ENCODE measurements at places on chromosomes 11 and 22.

- DNase-seq: no peak
These were observed 22.8 kb upstream of the BAIAP2L2 start for GRCh38 chr22:38133331-38133730.

DNA sequence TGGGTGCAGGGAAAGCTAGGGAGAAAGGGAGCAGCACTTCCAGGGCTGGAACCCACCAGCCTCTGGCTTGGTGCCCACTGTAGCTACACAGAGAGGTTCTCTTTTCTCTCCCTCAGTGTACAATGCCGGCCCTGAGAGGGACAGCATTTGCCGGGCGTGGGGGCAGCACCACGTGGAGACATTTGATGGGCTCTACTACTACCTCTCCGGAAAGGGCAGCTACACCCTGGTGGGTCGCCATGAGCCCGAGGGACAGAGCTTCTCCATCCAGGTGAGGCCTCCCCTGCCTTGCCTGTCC is 6.1 kb downstream of the OTOG start:
- DNase-seq: peak; percentile 47

- DNase-seq: peak; percentile 75
These were observed 1.1 kb downstream of the CFL1 start for GRCh38 chr11:65856689-65857499.

- no peak for DNase-seq
These were observed 20.9 kb upstream of the NNMT start for GRCh38 chr11:114275280-114275679.

DNA sequence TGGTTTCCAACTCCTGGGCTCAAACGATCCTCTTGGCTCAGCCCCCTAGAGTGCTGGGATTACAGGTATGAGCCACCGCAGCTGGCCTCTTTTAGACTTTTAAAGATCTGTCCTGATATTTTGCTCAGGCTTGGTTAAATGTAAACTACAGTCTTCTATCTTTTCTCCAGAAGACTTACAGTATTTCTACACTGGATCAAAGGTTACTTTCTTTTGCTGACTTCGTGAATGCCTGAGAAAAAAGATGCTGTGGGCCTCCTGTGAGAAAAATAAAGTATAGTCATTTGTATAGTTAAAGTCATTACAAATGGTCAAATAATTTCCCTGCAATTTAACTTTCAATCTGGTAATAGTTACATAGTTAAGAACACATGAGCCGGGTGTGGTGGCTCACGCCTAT is 19.6 kb downstream of the DEPDC5 start:
- no peak for DNase-seq

DNA sequence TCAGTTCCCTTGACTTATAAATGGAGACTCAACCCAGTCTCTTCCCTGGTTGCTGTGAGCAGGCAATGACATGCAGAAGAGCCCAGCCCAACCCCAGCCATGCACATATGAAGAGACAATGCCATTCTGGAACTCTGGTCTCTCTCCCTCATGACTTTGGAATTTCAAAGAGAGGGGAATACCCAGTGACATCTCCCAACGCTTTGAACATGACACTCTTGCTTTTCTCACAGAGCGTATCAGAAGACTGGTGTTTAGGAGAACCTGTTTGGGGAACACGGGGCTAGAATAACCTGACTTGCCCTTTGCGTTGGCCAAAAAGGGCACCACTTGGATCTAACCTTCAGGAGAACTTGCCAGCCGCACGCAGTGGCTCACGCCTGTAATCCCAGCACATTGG is 12.9 kb downstream of the RANGAP1 start:
- DNase-seq: no peak

- DNase-seq: no peak
These were observed 3.6 kb downstream of the SOX6 start for GRCh38 chr11:16352707-16353106.

- DNase-seq: no peak
These were observed 465.1 kb downstream of the MN1 start for GRCh38 chr22:27336151-27337090.

GRCh38 chr11:12799334-12799835 is 125.2 kb downstream of the TEAD1 start:
- no peak for DNase-seq

GRCh38 chr11:35276396-35277145 is 137.6 kb downstream of the CD44 start:
- DNase-seq: peak; percentile 81

DNA sequence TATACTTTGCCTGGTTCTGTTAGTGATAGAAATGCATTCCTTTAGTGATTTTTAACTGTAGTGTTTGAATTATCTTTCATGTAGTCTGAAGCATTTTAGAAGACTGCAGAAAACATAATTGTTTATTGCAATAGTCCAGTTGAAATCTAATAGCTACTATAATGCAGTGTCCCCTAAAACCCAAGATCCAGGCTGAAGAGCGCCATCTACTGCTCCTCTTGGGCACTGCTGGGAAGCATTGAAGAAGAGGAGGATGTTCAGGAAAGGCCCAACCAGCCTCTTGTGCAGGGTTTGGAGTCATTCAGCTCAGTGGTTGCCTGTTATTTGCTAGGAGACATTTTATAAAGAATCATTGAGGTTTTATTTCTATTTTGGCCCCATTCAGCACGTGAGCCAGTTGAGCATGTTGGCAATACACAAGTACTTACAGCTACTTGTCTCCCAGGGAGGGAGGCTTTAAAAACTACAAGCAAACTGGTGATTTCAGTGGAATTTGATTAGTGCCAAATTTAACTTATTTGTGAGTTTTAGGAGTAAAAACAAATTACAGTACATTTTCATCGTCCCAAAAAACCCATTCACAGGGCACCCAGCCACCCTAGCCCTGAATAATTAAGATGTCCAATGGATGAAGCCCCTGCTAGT is 74.9 kb upstream of the HORMAD2 start:
- DNase-seq: no peak

GRCh38 chr22:49600891-49601431 is 226.7 kb downstream of the BRD1 start:
- DNase-seq: no peak

GRCh38 chr22:44387486-44387885 is 74.7 kb upstream of the SHISAL1 start:
- DNase-seq: peak; percentile 14

GRCh38 chr11:113378692-113379091 is 8.9 kb upstream of the ANKK1 start:
- DNase-seq: no peak

GRCh38 chr11:33325451-33325850 is 68.3 kb downstream of the HIPK3 start:
- no peak for DNase-seq

- DNase-seq: no peak
These were observed 1247.1 kb downstream of the BRD1 start for GRCh38 chr22:48580481-48580970.

GRCh38 chr11:32478277-32478731 is 43.0 kb upstream of the WT1 start:
- DNase-seq: no peak

GRCh38 chr22:48182846-48183805 is 1420.7 kb downstream of the TBC1D22A start:
- DNase-seq: no peak

DNA sequence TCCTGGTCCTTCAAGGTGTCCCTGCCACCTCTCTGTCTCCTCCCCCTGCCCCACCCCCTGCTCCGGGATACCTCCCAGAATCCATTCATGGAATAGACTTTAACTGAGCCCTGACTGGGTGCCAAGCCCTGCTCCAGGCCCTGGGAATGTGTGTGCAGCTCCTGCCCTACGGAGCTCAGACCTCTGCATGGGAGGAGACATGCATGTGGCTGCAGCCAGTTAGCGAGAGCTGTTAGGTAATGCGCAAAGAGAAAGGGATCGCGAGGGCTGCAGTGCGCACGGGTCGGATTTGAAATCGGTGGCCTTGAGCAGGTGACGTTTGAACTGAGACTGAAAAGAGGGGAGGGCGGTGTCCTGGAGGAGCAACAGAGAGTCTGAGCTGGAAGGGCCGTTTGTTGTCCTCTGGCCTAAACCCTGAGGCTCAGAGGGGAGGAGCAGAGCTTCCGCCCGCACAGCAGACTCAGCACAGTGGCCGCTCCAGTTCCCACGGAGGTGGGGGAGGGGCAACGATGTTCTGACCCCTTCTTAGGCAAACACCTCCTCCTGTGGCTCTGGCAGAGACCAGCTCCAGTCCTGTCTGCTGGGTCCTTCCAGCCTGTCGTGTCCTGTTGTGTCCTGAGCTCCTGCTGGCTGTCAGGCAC is 19.8 kb upstream of the LRRC10B start:
- DNase-seq: peak; percentile 39

GRCh38 chr11:36452236-36452940 is 57.7 kb downstream of the TRAF6 start:
- no peak for DNase-seq

GRCh38 chr11:37264060-37264459 is 666.0 kb upstream of the RAG2 start:
- DNase-seq: no peak

DNA sequence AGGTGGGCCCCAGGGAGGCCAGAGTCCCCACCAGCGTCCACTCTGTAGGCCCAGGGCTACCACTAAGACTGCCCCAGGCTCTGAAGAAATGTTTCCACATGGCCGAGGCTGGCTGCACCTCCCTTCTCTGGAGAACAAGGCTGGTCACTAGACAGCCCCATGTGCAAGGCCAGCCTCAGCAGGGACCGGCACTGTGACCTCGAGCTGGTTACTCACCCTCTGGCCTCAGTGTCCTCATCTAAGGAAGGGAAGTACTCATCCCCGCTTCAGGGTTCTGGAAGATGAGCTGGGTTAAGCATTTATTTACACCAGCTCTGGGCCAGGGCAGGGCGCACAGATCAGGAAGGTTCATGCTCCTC is 9.7 kb downstream of the PMM1 start:
- DNase-seq: no peak

DNA sequence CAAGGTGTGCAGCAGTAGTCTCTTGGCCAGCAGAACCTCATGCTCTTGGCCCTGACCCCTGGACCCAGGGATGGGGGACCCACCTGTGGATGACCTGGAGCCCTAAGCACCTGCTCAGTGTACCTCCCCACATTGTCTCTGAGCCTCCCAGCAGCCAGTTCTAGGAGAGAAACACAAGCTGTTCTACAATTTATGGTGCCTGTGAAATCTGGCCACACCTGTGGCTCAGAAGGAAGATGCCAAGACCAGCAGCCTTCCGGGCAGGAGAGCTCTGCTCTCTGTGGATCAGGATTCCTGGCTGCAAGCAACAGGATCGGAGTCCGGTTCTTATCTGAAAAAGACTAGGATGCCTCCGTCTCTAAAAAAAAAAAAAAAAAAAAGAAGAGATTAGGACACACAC is 103.6 kb upstream of the ANO1 start:
- no peak for DNase-seq

DNA sequence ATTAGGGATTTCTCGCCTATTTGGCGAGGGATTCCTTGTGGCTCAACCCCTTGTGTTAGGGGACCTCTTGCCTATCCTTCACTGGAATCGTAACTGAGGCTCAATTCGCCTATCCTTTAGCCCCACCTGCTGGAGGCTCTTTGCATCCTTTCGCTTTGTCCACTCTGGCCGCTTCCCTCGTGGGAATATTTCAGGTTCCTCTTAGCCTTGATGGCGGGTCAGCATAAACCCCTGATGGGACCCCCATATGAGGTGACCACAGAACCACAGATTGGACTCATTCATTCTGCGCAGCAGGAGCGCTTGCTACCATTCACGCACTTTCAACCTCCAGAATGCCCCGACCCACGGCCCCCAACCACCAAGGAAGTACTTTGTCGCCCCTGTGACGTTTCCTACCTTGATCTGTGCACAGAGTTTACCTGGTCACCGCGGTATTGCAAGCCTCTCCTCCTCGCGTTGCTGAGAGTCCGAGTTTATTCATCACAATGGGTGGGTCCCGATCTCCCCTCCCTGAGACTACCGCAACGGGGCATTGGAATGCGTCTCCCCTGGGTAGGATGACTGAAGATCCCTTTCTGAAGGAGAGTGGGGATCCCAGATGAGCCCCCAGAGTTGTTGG is at the start of gene OR52N2:
Gene OR52N2 (plus strand): TSS at position 425 of the 622 bp plus-strand sequence. CDS start 11,412 bp downstream, outside the sequence.
- no peak for DNase-seq

GRCh38 chr11:109940816-109941215 is 152.4 kb upstream of the ZC3H12C start:
- no peak for DNase-seq

DNA sequence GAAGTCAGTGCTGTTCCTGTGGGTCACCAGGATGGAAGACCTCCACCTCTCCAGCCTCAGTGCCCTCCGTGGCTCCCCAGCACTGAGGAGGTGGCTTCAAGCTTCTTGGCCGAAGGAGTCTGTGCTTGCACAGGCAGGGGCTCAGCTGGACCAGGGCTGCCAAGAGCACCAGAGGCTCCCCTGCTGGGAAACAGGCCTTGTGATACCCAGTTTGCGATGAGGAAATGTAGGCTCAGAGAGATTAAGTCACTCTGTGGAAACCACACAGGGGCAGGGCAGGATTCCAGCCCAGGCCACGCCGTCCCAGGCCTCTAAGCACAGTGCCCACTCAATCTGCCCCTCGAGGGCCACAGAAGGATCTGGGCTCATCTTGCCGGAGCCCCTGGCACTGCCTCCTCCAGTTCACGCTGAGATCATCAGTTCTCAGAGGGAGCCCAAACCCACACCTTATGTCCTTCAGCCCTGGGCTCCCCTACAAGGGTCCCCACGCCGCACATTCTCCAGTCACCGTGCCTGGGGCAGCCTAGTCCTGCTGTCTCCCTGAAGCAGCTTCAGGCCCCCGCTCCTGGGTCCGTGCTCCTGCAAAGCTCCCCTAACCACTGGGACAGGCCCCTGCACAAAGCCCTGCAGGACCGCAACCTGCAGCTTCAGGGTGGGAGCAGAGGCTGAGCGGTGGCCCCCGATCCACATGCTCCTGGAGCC is 21.6 kb downstream of the ANO1 start:
- DNase-seq: peak; percentile 45

- DNase-seq: no peak
These were observed 33.8 kb upstream of the SLC35C1 start for GRCh38 chr11:45771193-45771565.

DNA sequence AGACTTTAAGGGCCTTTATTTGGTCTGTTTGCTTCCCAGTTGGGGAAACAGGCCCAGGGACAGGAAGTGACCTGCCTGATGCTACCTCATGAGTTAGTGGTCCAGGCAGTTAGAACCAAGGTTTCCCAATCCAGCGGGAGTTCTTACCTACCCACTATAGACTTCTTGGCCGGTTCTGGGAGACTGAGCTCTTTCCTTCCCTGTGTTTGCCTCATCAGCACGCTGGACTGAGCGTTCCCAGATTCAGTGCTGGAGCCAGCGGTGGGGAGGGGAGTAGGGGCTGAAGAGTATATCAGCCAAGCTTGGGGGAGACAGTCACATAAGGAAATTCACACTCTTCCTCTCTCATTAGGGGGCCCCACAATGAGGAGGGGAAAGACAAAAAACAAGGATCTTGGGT is 27.1 kb downstream of the TIMP3 start:
- no peak for DNase-seq

GRCh38 chr11:131481303-131481702 is 110.9 kb downstream of the NTM start:
- no peak for DNase-seq

DNA sequence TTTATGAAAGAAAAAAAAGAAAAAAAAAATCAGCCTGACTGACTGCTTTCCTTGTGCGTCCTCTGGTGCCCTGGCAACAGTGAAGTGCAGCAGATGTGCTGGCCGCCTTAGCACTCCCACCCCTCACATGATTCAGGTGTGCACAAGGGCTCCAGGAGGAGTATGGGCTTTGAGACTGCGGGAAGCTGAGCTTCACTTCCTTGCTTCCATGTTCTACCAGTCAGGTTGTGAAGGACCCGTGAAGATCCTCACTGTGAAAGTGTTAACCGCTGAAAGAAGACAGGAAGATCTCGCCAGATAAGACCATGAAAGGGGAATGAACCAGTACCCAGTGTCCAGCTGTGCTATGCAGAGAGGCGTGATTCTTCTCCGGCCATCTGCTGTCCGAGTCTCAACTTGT is 48.2 kb downstream of the HIRA start:
- no peak for DNase-seq

Measured in RWPE2 (cell line).